ENCODE measurements at places on chromosomes 6 and 20. TPM values are rescaled to one million over a fixed set of nuclear protein-coding genes. Genes with fewer than 3 reads are reported as not detected.

Gene SIRPD
- not detected for total RNA-seq

Gene TBX18
- total RNA-seq = 55.7 TPM

Gene TCF19
- total RNA-seq = 23.1 TPM

Gene ATP6V1G2
- 5.7 TPM for total RNA-seq

Gene RRAGD
- 1.3 TPM for total RNA-seq

Gene IMPG1
- not detected for total RNA-seq

Gene PTPRT
- total RNA-seq = not detected

Gene SLC22A23
- total RNA-seq = 4.7 TPM

Gene CHRNA4
- not detected for total RNA-seq

Gene FOXQ1
- 6.5 TPM for total RNA-seq

Gene F13A1
- not detected for total RNA-seq

Gene HLA-DQB2
- not detected for total RNA-seq

Gene DEFB121
- not detected for total RNA-seq

Gene BTN1A1
- not detected for total RNA-seq

Gene BPIFB4
- total RNA-seq = not detected

Gene MYMX
- not detected for total RNA-seq

Gene ZNF341
- 1.2 TPM for total RNA-seq

Measured in smooth muscle cell of trachea (primary cell).